ENCODE measurements at places on chromosomes 7 and 10. TPM values are rescaled to one million over a fixed set of nuclear protein-coding genes. Genes with fewer than 3 reads are reported as not detected.

The TAC1 gene
- polyA plus RNA-seq: 0.89 TPM

The FAM25A gene
- not detected for polyA plus RNA-seq

GRCh38 chr10:102661658-102662028 is 17.4 kb downstream of the TRIM8 start:
- DNase-seq: no peak

DNA sequence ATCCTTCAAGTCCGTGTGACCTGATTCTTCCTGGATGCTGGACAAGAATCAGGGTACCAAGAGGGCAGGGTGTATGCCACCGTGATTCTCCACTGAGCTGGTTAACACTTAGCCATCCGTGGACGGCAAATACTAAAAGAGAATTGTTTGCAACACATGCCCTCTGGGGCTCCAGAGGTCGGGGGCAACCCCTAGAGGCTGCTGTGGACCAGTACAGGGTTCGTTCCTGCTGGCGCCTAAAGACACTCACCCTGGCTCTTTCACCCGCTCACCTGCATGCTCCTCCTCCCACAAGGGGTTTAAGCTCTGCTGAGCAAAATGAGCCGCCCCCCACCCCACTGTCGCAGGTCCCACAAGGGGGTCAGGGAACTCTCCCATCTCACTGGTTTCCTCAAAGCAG is 148.7 kb upstream of the ITGB1 start:
- no peak for DNase-seq

DNA sequence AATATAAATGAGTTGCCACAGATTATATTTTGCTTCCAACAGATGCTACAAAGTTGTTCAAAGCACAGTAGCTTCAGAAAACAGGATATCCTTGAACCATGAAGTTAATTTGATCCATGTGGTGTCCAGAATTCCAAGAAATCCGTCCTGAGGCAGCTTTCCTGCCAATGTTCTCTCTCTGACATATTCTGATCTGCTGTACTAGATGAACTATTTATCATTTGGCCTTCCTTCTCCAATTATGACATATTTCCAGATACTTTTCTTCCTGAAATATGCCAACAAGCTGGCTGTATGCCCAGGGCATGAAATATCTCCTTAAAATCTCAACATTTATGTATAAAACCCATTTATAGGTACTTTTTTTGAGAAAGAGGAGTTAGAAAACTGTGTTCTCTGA is 141.1 kb downstream of the SPAG6 start:
- no peak for DNase-seq

DNA sequence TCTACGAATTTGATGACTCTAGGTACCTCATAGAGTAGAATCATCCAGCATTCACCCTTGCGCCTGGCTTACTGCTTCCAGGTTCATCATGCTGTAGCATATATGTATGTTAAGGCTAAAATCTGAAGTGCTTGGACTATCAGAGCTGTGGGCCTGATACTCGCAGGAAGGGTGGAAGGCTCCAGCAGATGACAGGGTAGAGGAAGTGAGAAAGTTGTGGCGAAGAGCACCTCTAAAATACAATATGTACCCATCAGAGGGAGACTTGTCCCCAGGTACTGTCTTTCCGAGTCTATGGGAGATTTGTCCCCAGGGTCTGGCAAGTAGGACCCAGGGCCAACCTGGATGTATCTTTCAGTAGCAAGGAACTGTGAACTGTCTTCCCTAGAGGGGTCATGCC is 48.1 kb upstream of the PLEKHA1 start:
- no peak for DNase-seq

GRCh38 chr7:1193593-1194424 is 33.8 kb upstream of the ZFAND2A start:
- DNase-seq: no peak

DNA sequence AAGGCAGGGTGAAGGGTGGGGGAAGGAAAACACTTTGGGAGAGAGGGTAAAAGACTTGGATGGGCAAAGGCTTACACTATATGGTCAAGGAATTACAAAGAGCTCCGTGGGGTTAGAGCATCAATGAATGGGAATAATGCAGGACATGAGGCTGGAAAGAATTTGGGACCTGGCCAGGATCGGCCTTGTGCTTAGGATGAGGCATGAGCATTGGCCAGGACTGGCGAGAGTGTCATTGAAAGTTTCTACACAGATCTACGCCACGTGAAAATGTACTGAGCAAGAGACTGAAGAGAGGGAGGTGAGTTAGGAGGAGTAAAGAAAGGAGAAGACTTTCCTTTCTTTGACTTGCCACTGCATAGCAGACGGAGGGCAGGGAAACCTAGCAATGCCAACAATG is 142.8 kb downstream of the PTEN start:
- no peak for DNase-seq

DNA sequence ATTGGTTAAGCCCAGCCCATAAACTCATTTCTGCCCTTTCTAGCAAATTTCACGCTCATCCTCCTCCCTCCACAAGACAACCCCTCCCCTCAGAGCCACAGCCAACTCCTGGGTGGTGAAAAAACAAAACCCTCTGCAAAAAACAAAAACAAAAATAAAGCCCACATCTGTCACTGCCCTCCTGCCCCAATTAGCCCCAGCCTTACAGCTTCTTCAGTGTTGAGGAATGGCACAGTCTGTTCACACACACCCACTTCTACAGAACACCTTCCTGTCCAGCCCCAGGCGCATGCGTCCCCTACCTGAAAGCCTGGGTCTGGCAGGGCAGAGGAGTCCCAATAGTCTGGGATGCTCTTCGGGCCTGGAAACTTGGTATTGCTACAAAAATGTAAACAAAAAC is 34.4 kb downstream of the PARP12 start:
- DNase-seq: no peak

GRCh38 chr10:4661511-4662255 is 164.3 kb upstream of the AKR1E2 start:
- no peak for DNase-seq

DNA sequence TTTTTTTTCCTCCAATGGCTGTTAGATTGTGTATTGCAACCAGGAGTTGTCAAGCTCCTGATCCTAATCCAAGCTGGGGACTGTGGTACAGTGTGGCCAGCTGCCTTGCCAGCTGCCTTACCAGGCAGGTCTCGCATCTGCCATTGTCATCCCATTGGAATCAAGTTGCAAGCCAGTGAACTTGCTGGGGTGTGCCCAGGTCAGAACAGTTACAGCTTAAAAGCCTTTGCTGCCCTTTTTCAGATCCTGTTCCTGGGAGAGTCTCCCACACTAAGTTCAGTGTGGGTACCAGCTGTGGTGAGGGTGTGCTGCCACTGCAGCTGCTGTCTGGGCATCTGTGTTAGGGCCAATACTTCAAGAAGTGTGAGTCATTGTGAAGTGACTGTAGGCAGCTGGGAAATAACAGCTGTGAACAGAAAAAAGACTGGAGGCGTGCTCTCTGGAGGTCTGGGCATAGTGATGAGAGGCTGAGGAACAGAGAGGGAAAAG is 72.8 kb downstream of the CCNY start:
- no peak for DNase-seq

DNA sequence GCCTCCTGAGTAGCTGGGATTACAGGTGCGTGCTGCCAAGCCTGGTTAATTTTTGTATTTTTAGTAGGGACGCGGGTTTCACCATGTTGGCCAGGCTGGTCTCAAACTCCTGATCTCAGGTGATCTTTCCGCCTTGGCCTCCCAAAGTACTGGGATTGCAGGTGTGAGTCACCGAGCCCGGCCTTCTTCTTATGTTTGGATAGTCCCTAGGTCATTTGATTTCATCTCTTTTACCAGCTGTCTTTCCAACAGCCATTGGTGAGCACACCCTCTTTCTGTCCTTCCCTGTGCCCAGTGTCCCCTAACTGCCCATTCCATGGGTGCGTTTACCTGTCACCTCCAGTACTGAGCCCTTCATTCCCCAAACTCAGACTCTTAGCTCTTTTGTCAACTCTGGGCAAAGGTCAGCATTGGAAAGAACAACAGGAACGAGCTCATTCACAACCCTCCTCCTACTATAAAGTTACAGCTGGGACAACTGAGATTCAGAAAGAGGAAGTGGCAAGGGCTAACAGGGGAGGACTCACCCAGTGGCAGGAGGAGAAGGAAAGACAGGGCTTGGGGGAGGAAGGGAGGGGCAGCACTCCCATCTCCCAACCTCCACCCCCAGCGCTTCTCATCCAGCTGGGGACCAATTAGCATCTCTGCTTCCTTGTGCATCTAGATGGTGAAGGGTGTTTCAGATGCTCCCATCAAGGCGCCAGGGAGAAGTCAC is 5.6 kb downstream of the SSC4D start:
- no peak for DNase-seq

Data from renal cortex interstitium (tissue), 15 donors.